Heart right ventricle (tissue), 16 donors: ENCODE measurements at places on chromosomes 1 and 21.

DNA sequence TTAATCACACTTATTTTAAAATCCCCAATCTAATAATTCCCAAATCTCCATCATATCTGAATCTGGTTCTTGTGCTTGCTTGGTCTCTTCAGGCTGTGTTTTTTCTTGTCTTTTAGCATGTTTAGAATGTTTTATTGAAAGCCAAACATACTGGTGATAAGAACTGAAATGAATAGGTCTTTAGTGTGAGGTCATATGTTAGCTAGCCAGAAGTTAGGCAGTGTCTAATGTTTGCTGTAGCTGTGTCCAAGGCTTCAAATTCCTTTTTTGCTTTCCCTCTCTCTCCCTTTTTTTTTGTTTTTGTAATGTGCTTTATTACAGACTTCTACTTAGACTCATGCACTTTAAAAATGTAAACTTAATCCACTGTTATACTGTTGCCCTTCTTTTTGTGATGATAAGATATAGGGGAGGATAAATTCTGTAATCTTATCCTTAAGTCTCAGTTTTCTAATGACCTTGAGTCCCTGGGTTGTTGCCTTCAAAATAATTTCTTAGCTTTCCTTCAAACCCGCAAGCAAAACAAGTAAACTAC, 725.1 kb downstream of the BRINP3 start:
- H3K4me3 ChIP-seq, result no peak overlapping the region
- H3K27ac ChIP-seq, result no peak overlapping the region
- no peaks in the 10 kb centered on the region for H3K36me3 ChIP-seq
- no peaks in the 10 kb centered on the region for H3K4me1 ChIP-seq
- DNase-seq, result no peak

DNA sequence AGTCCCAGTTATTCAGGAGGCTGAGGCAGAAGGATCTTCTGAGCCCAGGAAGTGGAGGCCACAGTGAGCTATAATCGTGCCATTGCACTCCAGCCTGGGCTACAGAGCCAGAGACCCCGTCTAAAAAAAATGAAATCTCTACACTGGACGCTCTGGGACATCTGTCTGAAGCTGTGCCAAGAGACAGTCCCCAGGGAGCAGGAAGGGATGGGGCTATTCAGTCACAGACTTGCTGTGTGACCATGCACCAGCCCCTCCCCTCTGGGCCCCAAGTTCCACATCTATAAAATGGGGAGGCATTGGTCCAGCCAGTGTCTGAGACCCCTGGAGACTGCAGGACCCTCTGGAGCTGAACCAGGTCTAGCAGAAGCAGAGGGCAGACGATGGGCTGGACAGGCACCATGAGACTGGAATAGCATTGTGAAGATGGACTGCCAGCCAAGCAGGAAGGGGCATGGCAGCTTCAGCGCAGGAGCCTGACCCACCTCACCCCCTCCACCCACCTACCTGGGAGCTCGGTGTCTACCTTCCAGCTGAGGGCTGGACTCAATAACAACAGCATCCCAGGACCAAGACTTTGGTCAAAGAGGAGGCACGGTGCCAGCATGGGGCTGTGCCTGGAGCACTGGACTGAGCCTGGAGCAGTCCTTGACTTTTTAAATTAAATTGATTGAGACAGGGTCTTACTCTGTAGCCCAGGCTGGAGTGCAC, 1.4 kb downstream of the TMEM54 start:
- peaks cover 8% of the 10 kb centered on the region for H3K4me1 ChIP-seq
- H3K27ac ChIP-seq, result no peak overlapping the region
- peaks cover 42% of the 10 kb centered on the region for H3K27me3 ChIP-seq
- peak; percentile 45 for DNase-seq
- H3K4me3 ChIP-seq, result no peak overlapping the region

DNA sequence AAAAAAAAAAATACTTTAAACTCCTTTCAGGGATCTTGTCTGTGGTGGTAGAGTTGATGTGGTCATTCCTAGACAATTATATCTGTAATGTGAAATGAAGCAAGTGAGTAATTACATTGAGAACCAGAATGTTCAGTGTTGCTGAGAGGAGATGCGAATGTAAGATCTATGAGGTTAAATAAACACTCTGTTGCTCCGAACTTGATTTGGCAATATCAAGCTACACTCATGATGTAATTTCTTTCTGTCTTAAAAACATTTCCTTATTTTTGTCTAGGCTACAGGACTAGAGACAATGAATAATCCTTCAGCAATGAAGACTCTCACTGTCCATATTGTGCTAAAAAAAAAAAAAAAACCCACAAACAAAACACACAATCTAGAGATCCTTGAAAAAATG, 63.1 kb upstream of the IGSF5 start:
- DNase-seq, result no peak
- peaks cover 4% of the 10 kb centered on the region for H3K4me1 ChIP-seq
- no peaks in the 10 kb centered on the region for H3K36me3 ChIP-seq
- no peak overlapping the region for H3K4me3 ChIP-seq
- H3K27ac ChIP-seq, result no peak overlapping the region
- H3K27me3 ChIP-seq, result no peaks in the 10 kb centered on the region

DNA sequence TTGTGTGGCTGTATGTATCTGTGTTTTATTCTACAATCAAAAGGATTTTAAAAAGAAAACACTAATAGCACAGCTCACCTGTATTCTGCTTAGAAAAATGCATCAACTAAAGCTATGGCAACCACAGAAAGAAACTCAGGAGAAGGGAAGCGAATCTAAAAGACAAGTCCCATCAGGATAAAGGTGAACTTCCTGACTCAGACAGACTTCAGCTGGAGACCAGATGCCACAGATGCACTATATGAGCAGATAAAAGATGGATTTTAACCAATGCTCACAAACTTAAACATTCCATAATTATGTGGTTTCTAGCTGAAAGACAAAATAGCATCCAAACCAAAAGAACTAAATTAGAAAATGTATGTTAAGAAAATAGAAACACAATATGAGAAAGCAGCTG, 231.0 kb downstream of the RERE start:
- H3K4me1 ChIP-seq, result no peaks in the 10 kb centered on the region
- no peak for DNase-seq
- no peak overlapping the region for H3K27ac ChIP-seq
- H3K4me3 ChIP-seq, result no peak overlapping the region
- no peaks in the 10 kb centered on the region for H3K27me3 ChIP-seq

GRCh38 chr1:43425045-43425444, 28.7 kb downstream of the HYI start:
- H3K4me1 ChIP-seq, result no peaks in the 10 kb centered on the region
- peaks cover 96% of the 10 kb centered on the region for H3K36me3 ChIP-seq
- H3K4me3 ChIP-seq, result no peak overlapping the region
- H3K27me3 ChIP-seq, result no peaks in the 10 kb centered on the region

- no peak for DNase-seq
- no peaks in the 10 kb centered on the region for H3K4me1 ChIP-seq
- H3K4me3 ChIP-seq, result no peak overlapping the region
- H3K27me3 ChIP-seq, result peaks cover 12% of the 10 kb centered on the region
- H3K36me3 ChIP-seq, result peaks cover 15% of the 10 kb centered on the region
These were observed 68.1 kb upstream of the ARHGEF16 start for GRCh38 chr1:3386205-3387002.

DNA sequence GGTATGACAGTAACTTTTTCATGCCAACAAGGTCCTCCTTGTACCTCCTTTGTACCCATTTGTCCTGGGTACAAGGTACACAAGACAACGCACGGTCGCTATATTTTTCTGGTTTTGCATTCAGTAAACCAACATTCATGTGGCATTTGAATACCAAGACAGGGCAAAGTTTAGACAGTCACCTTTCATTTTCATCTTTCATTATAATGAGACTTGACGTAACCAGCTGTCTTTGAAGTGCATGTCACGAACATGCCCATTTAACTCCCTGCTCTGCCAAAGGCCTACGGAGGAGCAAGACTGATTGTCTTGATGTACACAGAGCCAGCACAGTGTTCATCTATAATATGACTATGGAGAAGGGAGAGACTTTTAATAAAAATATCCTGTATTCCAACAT, 91.0 kb downstream of the SETD4 start:
- no peak overlapping the region for H3K27ac ChIP-seq
- H3K27me3 ChIP-seq, result no peaks in the 10 kb centered on the region
- H3K4me1 ChIP-seq, result no peaks in the 10 kb centered on the region

- H3K4me3 ChIP-seq, result no peak overlapping the region
- no peaks in the 10 kb centered on the region for H3K4me1 ChIP-seq
- DNase-seq, result no peak
These were observed 85.6 kb upstream of the KCNA3 start for GRCh38 chr1:110760321-110760720.

- no peak overlapping the region for H3K27ac ChIP-seq
- DNase-seq, result no peak
- H3K27me3 ChIP-seq, result no peaks in the 10 kb centered on the region
- H3K36me3 ChIP-seq, result no peaks in the 10 kb centered on the region
- no peak overlapping the region for H3K4me3 ChIP-seq
- no peaks in the 10 kb centered on the region for H3K4me1 ChIP-seq
These were observed 12.1 kb upstream of the ABL2 start for GRCh38 chr1:179241530-179242097.

DNA sequence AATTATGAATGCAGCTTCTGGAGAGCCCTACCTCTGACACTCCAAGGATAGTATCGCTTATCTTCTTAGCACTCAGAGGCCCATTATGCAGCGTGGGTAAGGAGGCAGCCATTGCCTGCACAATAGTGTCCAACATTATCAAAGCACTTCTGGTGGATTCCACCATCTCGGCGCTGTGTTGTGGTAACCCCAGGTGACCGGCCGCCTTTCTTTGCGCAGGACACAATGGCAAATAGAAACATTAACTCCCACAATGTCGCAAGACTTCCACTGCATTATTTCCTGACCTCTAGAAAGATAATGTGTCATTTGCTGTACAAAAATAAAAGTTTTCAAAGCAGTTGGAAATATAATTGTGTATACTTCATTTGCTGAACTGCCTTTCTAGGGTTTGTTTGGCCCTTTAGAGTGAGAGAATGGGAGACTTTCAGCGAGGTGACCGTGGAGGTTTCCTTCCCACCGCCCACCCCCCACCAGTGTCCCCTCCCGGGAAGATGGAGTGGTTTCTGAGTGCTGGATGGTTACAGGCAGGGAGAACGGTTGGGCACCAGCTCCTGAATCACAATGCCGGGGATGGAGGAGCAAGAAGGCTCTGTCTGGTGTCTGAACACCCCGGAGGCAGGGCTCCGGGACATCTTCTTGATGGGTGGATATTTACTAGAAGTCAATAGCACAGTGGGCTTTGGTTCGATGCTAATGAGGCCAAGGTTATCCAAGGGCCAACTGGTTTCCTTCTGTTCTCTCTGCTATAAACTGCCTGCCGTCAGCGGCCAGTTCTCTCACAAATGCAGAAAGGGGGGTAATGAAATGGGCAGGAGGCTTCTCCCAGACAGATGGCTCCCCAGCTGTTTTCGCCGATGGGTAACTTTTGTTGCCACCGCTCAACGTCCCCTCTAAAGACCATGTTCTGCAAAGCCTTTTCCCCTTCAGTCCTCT, 215.4 kb upstream of the PROX1 start:
- no peaks in the 10 kb centered on the region for H3K4me1 ChIP-seq
- no peak for DNase-seq

DNA sequence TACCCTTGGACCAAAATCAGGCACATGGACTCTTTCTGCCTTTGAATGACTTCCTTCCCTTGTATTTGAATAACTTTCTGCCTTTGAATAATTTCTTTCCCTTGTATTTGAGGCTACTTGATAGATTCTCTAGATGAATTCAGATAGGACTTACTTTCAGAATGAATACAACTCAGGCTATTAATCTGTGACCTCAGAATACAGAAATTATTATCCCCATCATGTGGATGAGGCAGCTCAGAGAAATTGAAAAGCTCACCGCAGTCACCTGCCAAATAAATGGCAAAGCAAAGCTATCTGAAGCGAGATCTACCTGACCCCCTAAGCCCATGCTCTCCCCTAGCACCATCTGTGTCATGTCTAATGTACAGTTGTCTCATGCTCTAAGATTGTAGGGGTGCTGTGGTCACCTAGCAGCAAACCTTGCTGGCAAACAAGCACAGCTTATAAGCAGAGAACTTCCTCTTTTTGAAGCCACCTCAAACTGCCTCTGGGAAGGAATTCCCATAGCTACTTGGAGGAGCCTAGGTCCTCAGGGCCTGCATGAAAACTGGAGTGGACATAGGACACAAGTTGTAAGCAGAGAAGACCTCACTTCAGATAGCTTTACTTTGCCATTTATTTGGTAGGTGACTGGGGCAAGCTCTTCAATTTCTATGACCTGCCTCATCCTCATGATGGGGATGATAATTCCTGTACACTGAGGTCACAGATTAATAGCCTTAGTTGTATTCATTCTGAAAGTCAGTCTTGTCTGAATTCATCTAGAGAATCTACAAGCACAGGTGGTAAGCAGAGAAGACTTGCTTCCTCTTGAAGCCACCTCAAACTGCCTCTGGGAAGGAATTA, 66.1 kb downstream of the FASLG start:
- H3K36me3 ChIP-seq, result no peaks in the 10 kb centered on the region
- H3K4me3 ChIP-seq, result no peak overlapping the region
- H3K4me1 ChIP-seq, result no peaks in the 10 kb centered on the region
- H3K27me3 ChIP-seq, result no peaks in the 10 kb centered on the region
- no peak overlapping the region for H3K27ac ChIP-seq
- no peak for DNase-seq

GRCh38 chr1:47697616-47698335, 259.9 kb downstream of the FOXD2 start:
- DNase-seq, result no peak
- no peak overlapping the region for H3K27ac ChIP-seq
- no peak overlapping the region for H3K4me3 ChIP-seq
- H3K4me1 ChIP-seq, result no peaks in the 10 kb centered on the region
- H3K36me3 ChIP-seq, result no peaks in the 10 kb centered on the region
